ENCODE measurements at places on chromosomes 2 and 18.
A peak's percentile ranks its signal among the peaks of the same experiment; 100 is the strongest.

GRCh38 chr2:113117541-113118262 lies 9.7 kb upstream of the IL1RN start:
- DNase-seq: no peak

- DNase-seq: no peak
These were observed 262.4 kb upstream of the SLC14A2 start for GRCh38 chr18:45352874-45353273.

DNA sequence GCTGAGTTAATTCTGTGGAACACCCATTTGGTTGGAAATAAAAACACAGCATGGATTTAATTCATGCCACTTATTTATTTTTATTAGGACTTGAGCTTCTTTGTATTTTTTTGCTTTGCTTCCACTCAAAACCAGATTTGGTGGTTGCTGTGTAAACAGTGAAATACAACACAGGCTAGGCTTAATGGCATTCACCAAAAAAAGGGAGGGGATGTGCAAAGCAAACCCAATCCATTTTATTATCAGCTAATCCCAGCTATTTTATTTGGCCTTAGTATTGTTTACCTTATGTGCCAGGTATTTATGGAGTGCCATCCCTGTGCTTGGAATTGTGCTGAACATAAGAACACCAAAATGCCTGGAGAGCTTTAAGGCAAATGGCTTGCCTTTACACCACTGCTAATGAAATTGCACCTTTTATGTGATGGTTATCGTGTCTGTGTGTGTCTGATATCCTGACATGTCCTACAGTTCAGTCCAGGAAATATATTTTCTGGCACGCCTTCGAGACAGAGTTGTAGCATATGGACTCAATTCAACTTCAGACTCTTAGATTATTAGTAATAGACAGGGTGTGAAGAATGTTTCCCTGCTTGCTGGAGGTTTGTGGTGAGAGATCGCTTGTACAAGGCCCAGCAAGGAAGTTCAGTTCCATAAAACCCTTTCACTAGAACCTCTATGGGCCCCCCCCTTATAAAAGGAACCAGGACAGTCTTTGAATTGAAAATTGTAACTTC lies 99.6 kb downstream of the PRPF40A start:
- DNase-seq: no peak

- no peak for DNase-seq
These were observed 64.4 kb upstream of the FSIP2 start for GRCh38 chr2:185674232-185674631.

DNA sequence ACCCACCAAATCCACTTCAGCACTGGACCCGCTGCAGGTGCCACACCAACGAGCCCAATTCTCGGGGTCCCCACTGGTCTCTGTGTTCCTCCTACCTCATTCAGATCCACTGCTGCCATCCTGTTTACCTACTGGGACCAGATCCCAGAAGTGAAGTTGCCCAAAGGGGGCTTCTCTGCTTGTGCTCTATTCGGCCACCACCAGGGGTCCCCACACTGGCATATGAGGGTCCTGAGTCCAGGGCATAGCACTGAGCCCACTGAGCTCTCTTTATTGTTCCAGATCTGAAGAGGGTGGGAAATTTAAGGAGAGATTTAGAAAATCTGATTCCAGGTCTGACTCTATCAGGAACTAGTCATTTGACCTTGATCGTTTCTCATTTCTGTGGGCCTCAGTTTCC lies 2.4 kb downstream of the GPR45 start:
- DNase-seq: peak; percentile 39

- no peak for DNase-seq
These were observed 17.8 kb downstream of the SMAD7 start for GRCh38 chr18:48932822-48933510.

- no peak for DNase-seq
These were observed 73.4 kb upstream of the TEX51 start for GRCh38 chr2:126825316-126825715.

GRCh38 chr18:25278394-25278793 lies 73.6 kb downstream of the ZNF521 start:
- DNase-seq: no peak

DNA sequence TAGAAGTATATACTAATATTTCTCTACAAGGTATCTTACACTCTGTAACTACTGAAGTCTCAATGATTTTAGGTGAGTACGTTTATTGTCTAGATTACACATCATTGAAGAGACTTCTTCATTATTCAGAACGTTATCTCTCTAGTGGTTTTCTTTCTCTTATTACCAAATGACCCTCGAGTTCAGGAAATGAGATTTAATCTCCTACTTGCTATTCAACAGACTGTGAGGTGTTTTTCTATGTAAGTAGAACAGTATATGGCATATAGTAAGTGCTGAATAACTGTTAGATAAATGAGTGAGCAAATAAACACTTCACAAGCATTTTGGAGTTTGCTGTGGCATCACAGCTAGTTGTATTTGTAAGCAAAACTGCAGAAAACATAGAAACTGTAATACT lies 947.2 kb upstream of the SLC39A10 start:
- no peak for DNase-seq

- no peak for DNase-seq
These were observed 227.3 kb upstream of the MMADHC start for GRCh38 chr2:149814901-149815300.

GRCh38 chr2:20539776-20540586 lies 93.1 kb downstream of the RHOB start:
- no peak for DNase-seq

- no peak for DNase-seq
These were observed 45.0 kb upstream of the DARS1 start for GRCh38 chr2:136030406-136030805.

GRCh38 chr2:112566104-112566503 lies 18.3 kb upstream of the CHCHD5 start:
- no peak for DNase-seq

GRCh38 chr2:37581433-37581832 lies 90.0 kb downstream of the CDC42EP3 start:
- DNase-seq: no peak

- DNase-seq: no peak
These were observed 25.6 kb downstream of the SEMA4F start for GRCh38 chr2:74679615-74680014.

DNA sequence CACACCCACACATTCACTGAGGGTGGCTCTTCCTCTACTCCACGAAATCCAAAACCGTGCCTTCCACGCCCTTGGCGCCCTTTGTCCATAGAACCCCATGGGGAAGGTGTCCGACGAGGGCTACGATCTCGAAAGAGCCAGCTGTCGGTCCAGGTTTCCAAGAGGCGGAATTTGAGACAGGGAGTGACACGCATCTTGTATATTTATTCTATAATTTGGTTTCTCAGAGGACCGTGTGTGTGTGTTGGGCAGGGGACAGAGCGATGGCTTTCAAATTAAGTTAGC lies 726 bp downstream of the C2orf69 start:
- no peak for DNase-seq

- no peak for DNase-seq
These were observed 45.1 kb upstream of the LRP1B start for GRCh38 chr2:142175813-142176338.

GRCh38 chr2:36235882-36236281 lies 119.7 kb upstream of the CRIM1 start:
- DNase-seq: no peak

DNA sequence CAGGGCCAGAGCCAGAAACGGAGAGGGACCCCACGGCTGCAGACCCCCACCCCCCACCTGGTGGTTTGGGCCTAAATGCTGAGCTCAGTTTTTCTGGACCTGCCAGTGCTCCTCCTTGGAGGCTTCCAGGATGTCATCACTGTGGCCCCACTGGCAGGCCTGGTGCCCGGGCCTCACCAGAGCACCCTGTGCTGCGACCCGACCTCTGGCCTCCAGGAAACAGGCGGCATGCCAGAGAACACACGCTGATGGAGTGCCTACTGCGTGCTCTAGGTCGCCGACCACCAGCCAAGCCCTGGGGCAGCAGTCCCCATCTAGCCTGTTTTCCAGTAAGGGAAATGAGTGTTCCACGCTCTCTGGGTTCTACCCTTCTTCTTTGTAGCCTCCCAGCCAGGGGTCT lies 33.8 kb downstream of the HS6ST1 start:
- no peak for DNase-seq

- DNase-seq: no peak
These were observed 64.7 kb upstream of the TTC39C start for GRCh38 chr18:23949863-23950262.

DNA sequence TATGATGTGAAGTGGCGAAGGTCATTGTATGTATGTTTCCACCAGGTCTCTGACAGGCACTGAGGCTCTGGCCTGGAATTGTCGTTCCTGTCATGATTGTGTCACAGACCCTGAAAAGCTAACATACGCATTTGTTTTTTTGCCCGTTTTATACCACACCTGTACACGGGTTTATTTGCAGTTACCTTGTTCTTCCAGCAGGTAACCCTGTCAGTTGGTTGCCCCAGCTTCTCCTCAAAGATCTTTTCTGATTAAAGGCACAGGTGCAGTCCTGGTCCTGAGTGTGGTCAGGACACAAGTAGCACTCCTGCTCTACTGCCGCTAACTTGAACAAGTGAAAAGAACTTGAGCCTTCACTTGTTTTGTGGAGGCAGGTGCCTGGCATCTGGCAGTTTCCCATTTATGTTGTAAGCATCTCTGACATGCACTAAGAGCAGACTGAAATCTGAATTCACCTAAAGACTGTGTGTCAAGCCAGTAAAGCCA lies 19.9 kb downstream of the CD8A start:
- no peak for DNase-seq

DNA sequence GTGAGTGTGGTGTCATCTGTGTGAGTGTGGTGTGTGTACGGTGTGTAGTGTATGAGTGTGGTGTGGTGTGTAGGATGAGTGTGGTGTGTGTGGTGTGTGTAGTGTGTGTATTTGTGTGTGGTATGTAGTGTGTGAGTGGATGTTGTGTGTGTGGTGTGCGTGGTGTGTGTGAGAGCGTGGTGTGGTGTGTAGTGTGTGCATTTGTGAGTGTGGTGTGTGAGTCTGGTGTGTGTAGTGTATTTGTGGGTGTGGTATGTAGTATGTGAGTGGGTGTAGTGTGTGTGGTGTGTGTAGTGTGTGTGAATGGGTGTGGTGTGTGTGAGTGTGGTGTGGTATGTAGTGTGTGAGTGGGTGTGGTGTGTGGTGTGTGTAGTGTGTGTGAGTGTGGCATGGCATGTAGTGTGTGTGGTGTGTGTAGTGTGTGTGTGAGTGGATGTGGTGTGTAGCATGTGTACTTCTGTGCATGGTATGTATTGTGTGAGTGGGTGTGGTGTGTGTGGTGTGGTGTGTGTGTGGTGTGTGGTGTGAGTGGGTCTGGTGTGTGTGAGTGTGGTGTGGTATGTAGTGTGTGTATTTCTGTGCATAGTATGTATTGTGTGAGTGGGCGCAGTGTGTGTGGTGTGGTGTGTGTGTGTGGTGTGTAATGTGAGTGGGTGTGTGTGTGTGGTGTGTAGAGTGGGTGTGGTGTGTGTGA lies 227.8 kb downstream of the BCL2 start:
- no peak for DNase-seq

DNA sequence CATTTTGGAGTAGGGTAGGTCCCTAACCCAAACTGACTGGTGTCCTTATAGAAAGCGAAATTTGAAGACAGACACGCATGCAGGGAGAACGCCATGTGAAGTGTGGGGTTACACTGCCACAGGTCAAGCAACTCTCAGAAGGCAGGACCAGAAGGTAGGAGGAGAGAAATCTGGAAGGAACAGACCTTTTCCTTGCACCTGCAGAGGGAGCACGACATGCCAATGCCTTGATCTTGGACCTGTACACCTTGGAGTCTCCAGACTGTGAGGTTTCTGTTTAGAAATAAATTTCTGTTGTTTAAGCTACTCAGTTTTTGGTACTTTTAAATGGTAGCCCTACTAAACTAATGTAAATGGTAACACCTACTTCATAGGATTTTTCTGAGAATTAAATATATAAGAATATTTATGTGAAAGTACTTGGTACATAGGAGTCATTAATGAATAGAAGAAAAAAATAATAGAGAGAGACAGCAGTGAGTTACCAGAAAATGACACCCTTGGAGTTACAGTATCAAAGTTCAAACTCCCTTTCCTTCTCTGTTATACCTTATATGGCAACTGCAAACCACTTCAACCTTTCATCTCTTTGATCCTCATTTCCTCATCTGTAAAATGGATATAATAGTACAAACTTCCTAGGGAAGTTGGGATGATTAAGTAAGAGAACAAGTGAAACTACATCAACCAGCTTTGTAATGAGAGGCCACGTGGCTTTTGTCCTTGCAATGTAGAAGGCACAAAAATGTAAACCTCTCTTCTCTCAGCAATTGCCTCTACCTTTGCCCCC lies 184.9 kb upstream of the PARD3B start:
- DNase-seq: no peak

DNA sequence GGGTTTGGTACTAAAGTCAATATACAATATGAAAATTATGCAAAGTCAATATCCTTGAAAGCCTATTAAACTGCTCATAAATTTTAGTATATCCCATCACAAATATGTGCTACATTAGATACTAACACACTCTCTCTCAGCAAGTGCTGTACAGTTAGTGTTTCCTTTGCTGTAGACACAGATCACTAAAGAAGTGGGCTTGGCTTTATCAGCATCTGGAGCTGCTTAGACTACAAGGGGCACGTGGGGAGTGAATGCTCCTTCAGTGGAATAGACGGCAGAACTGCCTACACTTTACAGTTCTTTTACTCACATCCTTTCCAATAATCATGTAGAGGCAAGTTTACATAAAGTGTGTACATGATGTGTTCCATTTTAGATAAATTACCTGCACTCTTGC lies 26.0 kb upstream of the EFEMP1 start:
- no peak for DNase-seq

- peak; percentile 49 for DNase-seq
These were observed 105.9 kb downstream of the RBMS1 start for GRCh38 chr2:160387558-160388262.

- DNase-seq: peak; percentile 67
These were observed 4.3 kb downstream of the COL3A1 start for GRCh38 chr2:188978291-188979081.

GRCh38 chr18:38576916-38577315 lies 1011.3 kb upstream of the CELF4 start:
- no peak for DNase-seq

GRCh38 chr2:132736059-132736458 lies 66.1 kb upstream of the LYPD1 start:
- DNase-seq: no peak

GRCh38 chr2:70141902-70142589 lies 48.8 kb downstream of the C2orf42 start:
- peak; percentile 47 for DNase-seq

- DNase-seq: no peak
These were observed 52.5 kb downstream of the TMEM18 start for GRCh38 chr2:624551-625347.

- peak; percentile 69 for DNase-seq
These were observed 57.1 kb upstream of the PAX3 start for GRCh38 chr2:222355860-222356259.

DNA sequence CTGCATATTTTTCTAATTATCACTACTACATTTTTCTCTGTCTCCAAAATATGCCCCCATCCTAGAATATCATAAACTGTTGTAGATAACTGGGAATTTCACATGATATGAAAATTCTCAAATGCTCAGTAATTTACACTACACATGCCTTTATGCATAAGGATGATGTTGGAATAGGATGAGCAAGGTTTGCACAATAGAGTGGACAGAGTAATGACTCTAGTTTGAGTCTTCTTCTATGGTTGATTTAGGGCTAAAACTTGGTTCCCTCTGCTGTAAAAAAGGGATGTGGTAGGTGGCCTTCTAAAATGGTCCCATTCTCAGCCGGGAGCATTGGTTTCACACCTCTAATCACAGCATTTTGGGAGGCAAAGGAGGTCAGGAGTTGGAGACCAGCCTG lies 129.9 kb downstream of the BCL11A start:
- DNase-seq: no peak
